Stimulated activated CD8-positive, alpha-beta memory T cell treated with anti-CD3 and anti-CD28 coated beads, Interleukin-15, amount 100 ng/mL, for 1 hour (primary cell): ENCODE measurements at places on chromosomes 6 and 20.

GRCh38 chr6:5338177-5338960 is 77.1 kb downstream of the FARS2 start:
- DNase-seq = no peak

- no peak for DNase-seq
Measured at GRCh38 chr6:31826793-31827285, 699 bp upstream of the HSPA1B start.

GRCh38 chr20:20366551-20366875 is 1.4 kb upstream of the INSM1 start:
- DNase-seq = no peak

DNA sequence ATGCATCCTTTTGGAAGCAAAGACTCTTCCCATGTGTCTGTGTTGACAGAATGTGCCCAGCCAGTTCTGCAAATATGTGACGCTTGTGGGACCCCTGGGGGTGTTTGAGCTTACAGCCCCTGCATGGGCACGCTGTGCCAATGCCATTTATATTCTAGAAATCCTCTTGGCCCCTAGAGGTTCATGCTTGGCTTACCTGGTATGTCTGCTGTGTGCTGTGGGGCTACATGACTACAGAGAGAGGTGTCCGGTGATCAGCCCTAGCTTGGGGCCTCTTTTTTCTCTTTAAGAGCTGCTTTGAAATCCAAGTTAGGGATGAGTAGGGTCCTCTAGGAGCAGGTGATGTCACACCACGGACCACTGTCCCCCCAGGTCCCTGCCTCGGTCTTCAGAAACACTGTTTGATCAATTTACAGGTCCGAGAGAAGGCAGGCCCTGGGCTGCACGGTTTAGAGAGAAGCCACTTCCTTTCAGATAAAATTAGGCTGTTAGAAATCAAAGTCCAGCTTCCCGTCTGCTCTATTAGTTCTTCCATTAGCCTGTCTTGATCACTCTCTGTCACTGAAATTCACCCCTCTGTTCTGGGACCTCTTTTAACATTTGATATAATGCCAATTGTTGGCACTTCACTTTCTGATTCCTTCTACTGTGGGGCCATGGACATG is 26.5 kb downstream of the BCAS4 start:
- DNase-seq = no peak

- no peak for DNase-seq
Measured at GRCh38 chr6:32271429-32271828, 47.6 kb upstream of the NOTCH4 start.

DNA sequence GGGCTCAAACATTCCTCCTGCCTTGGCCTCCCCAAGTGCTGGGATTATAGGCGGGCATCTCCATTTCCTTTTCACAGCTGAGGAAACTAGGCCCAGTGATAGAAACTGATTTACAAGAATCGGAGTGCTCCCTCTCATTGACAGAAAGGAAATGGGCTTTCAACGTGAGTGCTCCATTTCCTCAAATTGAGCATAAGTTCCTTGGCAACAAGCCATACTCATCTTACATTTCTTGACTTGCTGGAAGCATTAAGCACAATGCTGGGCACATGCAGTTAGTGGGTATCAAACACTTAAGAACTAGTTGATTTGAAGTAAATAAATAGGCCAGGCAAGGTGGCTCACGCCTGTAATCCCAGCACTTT is 54.7 kb downstream of the FGD2 start:
- no peak for DNase-seq

- no peak for DNase-seq
Measured at GRCh38 chr6:139448998-139449610, 74.7 kb upstream of the CITED2 start.

DNA sequence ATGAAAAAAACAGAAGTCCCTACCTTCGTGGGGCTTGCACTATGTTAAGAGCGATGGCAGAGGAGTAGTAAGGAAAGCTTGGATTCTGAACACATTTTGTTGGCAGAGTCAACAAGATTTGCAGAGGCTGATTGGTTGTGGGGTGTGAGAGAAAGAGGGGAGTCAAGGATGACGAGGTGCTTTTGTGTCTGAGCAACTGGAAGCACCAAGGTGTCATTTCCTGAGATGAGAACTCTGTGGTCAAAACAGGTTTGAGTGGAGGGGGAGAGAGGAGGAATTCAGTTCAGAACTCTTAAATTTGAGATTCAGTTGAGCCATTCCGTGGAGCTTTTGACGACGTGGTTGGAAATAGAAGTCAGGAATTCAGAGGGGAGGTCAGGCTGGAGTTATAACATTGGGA is 3.5 kb downstream of the OCSTAMP start:
- DNase-seq = no peak

- no peak for DNase-seq
Measured at GRCh38 chr6:94341173-94341572, 921.8 kb upstream of the EPHA7 start.

DNA sequence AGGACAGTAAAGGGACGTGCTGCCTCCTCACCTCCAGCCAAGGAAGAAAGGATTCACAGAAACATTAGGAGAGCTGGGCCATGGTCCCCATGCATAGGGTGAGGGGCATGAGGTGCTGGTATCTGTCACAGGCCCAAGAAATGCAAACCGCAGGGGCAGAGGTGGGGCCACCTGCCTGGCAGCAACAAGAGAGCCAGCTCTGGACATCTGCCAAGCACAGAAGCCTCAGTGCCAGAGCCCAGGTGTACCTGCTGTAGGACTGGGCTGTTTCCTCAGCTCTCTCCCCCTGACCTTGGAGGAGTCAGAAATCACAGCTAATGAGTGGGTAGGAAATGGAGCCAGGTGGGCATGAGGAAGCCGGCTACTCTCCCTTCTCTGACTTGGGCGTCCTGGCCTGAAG is 45.3 kb downstream of the SLC2A12 start:
- no peak for DNase-seq

DNA sequence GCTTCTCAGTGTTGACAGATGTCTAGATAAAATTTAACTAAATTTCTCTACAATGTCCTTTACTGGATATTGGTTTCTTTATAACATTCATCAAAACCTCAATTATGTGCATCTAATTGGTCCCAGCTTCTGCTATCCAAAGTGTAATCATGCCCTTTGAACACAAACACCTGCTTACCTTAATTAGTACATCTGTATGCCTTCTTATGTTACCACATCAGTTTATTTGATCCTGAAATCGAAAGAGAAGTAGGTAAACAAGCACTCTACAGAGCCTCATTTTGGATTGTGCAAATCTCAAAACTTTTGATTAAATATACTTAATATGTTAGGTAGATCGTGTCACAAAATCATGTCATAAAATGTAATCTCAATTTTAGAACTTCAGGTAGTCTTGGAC is 36.5 kb downstream of the TAB2 start:
- no peak for DNase-seq

DNA sequence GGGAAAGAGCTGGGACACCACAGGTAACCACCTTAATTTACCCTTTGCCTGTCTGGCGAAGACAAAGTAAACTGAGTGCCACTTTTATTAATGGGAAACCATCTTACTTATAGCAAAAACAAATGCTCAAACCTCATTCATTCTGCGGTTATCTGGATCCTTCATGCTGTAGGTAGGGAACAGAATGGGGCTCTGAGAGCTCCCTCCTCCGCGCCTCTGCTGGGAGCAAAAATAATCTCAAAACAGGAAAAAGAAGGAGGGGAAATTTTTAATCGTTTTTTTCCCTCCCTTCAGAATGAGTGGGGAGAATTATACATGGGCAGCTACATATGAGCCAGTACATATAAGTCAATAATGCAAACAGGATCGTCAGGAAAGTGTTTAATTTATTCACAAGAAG is 177.3 kb downstream of the GMPR start:
- no peak for DNase-seq
